ENCODE measurements at places on chromosomes 6 and 20.

- peak; percentile 70 for DNase-seq
Observed at GRCh38 chr20:10476319-10476724, 41.2 kb downstream of the SLX4IP start.

DNA sequence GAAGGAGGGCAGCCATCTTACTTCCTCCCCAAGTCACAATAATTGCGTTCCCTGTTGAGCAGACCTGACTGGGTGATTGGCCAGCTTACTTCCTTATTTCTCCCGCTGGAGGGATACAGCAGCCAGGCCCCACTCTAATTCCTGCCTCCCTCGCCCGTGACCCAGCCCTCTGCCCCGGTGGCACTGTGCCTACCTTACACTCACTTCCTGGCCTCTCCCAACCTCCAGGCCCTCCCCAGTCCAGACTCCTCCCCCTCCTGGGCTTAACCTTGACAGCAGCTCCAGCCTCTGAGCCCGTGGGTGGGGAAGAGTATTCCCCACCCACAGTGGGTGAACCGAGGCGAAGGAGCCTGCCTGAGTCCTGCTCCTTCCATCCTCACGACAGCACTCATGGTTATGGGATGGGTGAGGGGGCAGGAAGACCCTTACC, 3.0 kb downstream of the BAK1 start:
- DNase-seq: peak; percentile 52

DNA sequence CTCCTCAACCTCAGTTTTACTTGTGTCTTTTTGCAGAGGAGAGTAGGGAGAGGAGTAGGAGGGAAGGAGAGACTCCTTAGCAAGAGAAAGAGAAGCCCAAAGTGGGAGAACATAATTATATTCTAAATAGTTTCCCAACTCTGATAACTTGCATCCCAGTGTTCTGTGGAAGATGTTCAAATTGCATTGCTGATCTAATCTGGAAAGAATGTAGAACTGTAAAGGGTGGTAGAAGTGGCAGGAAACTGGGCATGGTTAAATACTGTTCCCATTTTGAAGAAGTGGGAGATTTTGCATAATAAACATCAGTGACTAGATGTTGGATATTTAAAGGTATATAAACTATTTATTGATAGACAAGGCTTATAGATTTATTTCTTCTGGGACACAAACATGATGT, 42.6 kb upstream of the HMGN3 start:
- DNase-seq: no peak

GRCh38 chr6:157756708-157757429, 66.2 kb upstream of the SNX9 start:
- DNase-seq: peak; percentile 76

- no peak for DNase-seq
Observed at GRCh38 chr6:169160091-169160854, 93.4 kb downstream of the THBS2 start.

DNA sequence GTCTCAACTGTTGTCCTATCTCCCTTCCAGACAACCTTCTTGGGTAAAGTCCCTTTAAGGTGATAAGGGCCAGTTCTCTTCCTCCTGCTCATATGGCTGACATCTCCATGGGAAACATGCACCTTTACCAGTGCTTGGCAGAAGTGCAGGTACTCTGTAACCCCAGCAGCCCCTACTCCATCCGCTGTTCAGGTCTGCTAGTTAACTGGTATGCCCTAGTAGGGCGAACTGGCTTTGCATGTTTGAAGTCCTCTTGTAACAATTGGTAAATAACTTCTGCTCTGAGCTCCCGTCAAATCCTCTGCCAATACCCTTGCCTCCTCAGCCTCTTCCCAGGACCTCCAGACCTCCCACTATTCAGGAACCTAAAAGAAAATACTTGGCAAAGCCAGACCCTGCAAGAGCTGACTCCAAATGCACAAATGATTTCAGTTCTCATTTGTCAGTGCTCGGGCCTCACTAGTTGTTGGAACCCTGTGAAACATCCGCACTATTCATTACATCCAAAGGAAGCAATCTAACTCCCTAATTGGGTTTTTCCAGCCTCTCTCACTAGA, 703.7 kb downstream of the MAFB start:
- DNase-seq: no peak

DNA sequence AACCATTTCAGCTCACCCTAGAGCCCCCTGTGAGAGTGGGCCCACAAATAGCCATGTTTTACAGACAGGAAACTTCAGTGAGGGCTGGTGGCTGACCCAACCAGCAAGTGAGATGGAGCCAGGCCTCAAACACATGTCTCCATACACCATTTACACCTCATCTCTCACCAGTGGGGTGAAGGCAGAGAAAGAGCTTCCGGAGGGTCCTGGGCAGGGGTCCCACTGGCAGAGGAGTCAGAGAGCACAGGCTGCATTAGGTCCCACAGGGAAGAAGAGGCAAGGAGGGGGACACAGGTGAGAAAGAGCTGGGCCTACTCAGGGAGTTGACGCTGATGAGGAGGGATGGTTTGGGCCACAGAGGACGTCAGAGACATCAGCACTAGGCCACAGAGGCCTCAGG, 172.6 kb downstream of the VEGFA start:
- no peak for DNase-seq

Data from CD14-positive monocyte (primary cell).